Lung (tissue), 17 donors: ENCODE measurements at places on chromosomes 16 and 17. TPM values are rescaled to one million over a fixed set of nuclear protein-coding genes. Genes with fewer than 3 reads are reported as not detected.
A peak's percentile ranks its signal among the peaks of the same experiment; 100 is the strongest.

Gene HGS
- 128 TPM for total RNA-seq

Gene CLEC18C
- not detected for total RNA-seq

Gene TP53TG3B
- total RNA-seq: not detected

Gene ZG16
- 0.06 TPM for total RNA-seq

Gene TNK1
- total RNA-seq: 8.2 TPM

Gene ABCC11
- 1.3 TPM for total RNA-seq

DNA sequence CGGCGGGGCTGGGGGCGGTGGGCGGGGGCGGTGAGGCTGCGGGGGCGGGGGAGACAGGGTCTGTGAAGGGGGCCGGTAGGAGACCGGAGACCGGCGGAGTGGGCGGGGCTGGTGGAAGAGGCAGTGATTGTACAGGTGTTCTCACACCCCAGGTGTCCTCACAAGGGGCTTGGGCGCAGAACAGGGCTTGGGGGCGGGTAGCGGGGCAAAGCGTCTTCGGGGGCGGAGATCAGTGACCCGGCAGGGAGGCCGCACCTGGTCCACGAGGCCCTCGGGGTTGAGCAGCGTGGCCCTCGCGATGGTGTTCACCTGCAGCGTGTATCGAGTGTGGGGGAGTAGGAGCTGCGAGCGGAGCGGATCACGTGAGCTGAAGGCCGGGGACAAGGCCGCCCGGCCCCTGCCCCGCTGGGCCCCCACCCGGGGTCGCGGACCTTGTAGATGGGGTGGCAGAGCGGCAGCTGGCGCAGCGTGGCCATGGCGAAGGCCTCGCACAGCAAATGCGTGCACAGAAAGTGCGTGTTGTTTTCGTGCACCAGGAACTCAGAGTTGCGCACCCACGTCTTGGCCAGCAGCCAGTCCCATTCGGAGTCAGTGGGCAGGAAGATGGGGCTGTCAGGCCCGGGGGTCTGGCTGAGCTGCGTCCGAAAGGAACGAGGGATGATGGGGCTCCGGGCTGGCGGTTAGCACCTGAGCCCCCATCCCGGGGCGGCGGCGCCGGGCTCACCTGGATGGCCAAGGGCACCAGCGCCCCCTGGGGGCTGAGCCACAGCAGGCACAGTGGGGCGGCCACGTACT is 8.5 kb downstream of the ALOXE3 start:
- H3K27ac ChIP-seq: no peak overlapping the region
- peak; percentile 18 for DNase-seq
- H3K27me3 ChIP-seq: peaks cover 38% of the 10 kb centered on the region
- no peak overlapping the region for H3K4me3 ChIP-seq
- no peaks in the 10 kb centered on the region for H3K36me3 ChIP-seq
- H3K4me1 ChIP-seq: no peaks in the 10 kb centered on the region

GRCh38 chr16:73753931-73754330 is 542.7 kb upstream of the PSMD7 start:
- H3K36me3 ChIP-seq: no peaks in the 10 kb centered on the region
- H3K27ac ChIP-seq: no peak overlapping the region
- no peak overlapping the region for H3K4me3 ChIP-seq
- H3K4me1 ChIP-seq: no peaks in the 10 kb centered on the region
- no peaks in the 10 kb centered on the region for H3K27me3 ChIP-seq

DNA sequence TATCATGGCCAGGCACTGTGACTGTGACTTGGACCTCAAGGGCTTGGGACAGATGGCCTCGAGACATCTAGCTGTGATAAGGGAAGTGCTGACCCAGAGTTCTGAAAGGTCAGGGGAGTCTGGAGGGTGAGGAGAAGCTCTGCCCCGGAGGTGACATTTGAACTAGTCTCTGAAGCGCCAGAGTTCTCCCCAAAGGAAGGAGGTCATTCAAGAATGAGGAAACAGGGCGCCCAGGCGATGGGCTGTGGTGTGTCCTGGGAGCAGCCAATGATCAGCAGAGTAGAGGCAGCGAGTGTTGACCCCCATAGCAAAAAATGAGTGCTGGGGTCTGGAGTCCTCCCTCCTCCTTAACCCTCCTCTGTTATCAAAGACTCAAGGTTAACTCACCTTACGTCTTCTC is 4.9 kb downstream of the STARD3 start:
- no peak overlapping the region for H3K4me3 ChIP-seq
- peaks cover 2% of the 10 kb centered on the region for H3K36me3 ChIP-seq
- no peak for DNase-seq
- no peaks in the 10 kb centered on the region for H3K27me3 ChIP-seq

GRCh38 chr16:54277845-54278703 is 8.5 kb downstream of the IRX3 start:
- H3K36me3 ChIP-seq: no peaks in the 10 kb centered on the region
- DNase-seq: peak; percentile 60
- H3K27me3 ChIP-seq: peaks cover 3% of the 10 kb centered on the region
- peak overlapping the region; percentile 73 for H3K27ac ChIP-seq
- H3K4me1 ChIP-seq: peaks cover 17% of the 10 kb centered on the region
- H3K4me3 ChIP-seq: no peak overlapping the region

- H3K27me3 ChIP-seq: no peaks in the 10 kb centered on the region
- H3K4me1 ChIP-seq: no peaks in the 10 kb centered on the region
- H3K36me3 ChIP-seq: no peaks in the 10 kb centered on the region
Observed at GRCh38 chr17:58047376-58048150, 35.7 kb upstream of the DYNLL2 start.

GRCh38 chr16:11757671-11758545 is 15.3 kb upstream of the TXNDC11 start:
- no peak overlapping the region for H3K27ac ChIP-seq
- peaks cover 46% of the 10 kb centered on the region for H3K36me3 ChIP-seq
- DNase-seq: peak; percentile 23
- H3K4me1 ChIP-seq: peaks cover 2% of the 10 kb centered on the region
- H3K4me3 ChIP-seq: no peak overlapping the region

DNA sequence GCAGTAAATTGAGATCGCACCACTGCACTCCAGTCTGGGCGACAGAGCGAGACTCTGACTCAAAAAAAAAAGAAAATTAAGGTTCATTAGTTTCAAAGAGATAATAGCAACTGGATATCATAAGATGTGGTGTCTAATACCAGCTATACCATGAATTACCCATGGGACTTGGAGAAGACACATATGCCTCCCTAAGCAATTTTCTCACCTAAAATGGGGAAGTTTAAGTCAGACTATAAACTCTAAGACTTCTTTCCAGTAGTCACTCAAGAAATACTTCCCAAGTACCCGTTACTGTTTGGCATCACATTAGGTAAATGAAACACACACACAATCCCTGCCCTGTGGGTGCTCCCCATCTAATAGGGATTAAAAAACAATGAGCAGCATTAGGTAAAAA is 22.6 kb downstream of the SMURF2 start:
- no peaks in the 10 kb centered on the region for H3K27me3 ChIP-seq
- H3K4me1 ChIP-seq: no peaks in the 10 kb centered on the region
- no peak overlapping the region for H3K27ac ChIP-seq
- no peak for DNase-seq

DNA sequence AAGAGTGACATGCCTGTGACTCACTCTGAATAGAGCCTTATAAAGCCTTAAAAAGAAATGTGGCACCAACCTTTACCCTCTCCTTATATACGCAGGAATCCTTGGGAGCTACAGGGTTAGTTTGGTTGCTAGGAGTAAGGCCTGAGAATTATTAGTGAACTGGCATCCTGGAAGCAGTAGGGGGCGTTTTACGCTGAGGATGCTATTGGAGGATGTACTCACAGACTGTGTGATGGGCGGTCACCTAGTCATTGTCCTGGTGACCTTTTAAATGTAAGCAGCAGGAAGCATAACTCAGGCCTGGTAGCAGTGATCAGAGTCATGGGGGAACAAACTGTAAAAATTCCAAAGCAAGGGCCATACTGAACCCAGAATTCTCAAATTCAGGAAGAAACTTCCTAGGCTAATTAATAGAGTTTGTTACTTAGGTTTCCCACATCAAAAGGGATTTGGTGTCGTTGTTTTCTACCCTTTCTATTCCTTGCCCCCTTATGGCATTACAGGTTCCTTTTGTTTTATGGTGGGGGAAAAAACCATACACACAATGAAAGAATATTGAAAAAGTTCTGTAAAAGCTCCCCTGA is 153.8 kb downstream of the SNX11 start:
- H3K27ac ChIP-seq: no peak overlapping the region
- H3K4me3 ChIP-seq: no peak overlapping the region
- no peaks in the 10 kb centered on the region for H3K36me3 ChIP-seq
- no peaks in the 10 kb centered on the region for H3K4me1 ChIP-seq

GRCh38 chr16:49636608-49637007 is 219.3 kb downstream of the ZNF423 start:
- DNase-seq: no peak
- no peak overlapping the region for H3K4me3 ChIP-seq

DNA sequence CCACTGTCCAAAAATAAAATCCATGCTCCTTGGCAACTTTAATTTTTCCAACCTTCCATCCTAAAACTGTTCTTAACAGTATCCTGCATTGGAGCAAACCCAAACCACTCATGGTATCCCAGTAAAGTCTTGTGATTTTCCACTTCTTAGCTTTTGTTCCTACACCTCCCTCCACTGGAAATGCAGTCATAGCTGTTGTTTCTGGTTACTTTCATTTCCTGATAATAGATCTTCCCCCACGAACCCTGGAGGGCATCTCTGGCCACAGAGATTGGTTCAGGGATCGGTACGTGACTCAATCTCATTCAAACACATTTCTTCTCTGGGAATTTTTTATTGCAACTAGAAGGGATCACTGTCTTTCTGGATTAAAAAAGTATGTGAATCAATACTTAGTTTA is 276.0 kb downstream of the GRIN2A start:
- no peak overlapping the region for H3K4me3 ChIP-seq
- H3K4me1 ChIP-seq: no peaks in the 10 kb centered on the region
- no peak for DNase-seq

DNA sequence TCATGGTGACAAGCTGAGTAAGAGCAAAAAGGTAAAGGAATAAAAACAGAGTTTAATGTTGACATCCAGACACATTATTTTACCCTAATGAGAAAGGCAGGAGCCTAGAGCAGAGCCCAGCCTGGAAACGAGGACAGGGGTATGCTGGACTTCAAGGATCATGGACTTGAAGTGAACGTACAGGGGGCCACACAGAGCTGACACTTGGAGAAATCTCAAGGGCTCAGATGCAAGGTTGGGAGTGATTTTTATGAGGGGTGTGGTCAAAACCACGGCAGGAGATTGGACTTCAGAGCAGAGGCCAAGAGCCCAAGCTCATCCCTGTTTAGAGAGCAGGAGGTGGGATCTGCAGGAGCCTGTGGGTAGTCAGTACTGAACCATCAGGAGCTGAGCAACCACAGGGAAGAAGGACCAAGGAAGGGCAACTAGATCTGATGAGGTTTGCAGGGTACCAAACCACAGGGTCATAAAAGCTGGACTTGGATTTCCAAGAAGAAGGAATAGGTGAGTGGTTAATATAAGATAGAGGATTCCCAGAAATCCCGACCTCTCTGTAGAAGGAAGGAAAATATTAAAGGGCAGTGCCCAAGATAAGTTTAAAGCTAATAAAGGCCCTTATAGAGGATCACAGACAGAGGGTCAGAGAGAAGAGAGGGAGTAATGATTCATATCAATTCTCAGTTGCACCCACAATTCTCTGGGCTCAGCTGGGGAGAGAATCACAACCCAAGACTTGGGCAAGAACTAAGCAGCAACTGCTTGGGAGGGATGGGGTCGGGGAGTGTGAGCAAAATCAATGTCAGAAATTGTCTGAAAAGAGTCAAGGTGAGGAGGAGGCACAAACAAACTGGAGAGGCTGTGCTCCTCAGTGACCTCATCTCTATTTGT is 331.7 kb downstream of the SOX9 start:
- H3K4me3 ChIP-seq: no peak overlapping the region
- no peaks in the 10 kb centered on the region for H3K27me3 ChIP-seq
- H3K36me3 ChIP-seq: no peaks in the 10 kb centered on the region
- no peak overlapping the region for H3K27ac ChIP-seq
- no peak for DNase-seq
- no peaks in the 10 kb centered on the region for H3K4me1 ChIP-seq

DNA sequence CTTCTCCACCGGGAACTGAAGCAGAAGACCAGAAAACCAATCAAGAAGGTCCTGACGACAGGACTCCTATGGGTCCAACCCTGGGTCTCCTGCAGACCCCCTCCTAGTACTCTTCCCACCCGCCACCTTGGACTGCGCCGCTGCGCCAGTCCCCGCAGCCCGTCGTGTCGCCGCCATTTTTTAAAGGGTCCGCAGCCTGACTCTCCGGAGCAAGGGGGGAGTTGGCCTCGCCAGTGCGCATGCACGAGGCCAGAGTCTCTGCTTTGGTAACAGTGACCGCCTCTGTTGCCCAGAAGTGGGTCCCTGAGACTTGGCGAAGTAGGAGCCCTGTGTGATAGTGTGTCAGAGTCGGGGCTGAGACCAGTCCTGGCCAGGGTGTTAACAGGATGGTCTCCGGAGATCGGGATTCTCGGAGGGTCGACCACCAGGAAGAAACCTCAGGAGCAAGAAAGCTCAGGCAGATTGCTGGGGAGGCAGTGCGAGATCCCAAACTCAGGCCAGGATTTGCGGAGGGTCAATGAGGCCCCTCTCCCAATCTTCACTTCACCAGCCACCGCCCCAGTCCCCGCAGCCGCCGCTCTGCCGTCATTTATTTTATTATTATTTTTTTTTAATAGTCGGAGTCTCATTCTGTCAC is 612.5 kb downstream of the KCNJ18 start:
- no peak for DNase-seq
- no peaks in the 10 kb centered on the region for H3K36me3 ChIP-seq
- no peak overlapping the region for H3K4me3 ChIP-seq

DNA sequence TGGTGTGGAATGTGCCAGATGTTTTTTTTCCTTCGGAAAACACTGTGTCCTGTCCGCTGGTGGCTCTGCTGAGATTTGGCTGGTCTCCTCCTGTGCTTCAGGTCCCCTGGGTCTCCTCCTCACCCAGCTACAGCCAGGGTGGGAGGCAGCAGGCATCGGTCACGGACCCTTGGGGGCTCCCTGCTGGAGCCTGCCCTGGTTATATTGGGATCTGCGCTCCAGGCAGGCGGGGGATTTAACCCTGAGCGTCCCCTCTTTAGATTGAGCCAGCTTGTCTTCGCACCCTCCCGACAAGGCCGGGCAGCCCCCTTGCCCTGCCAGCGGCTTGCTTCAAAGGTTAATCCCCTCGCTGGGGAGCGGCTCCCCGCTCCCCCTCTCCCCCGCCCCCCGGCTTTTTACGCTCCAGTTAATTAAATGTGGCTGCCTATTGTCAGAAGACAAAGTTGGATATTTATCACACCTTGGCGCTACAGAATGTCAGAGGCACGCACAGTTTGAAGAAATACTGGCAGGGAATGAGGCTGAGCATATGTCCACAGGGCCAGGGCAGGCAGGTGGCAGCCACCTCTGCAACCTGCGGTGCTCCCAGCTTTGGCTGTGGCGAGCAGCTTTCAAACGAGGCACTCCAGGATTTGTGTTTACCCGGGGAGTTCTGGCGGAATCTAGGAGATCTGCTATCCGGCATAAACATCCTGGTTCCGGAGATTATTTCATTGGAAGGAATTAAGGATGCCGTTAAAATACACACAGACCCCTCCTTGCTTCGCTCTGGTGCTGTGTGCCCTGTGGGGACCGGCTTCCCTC is 38.2 kb upstream of the GSE1 start:
- no peaks in the 10 kb centered on the region for H3K27me3 ChIP-seq
- H3K27ac ChIP-seq: no peak overlapping the region
- H3K4me1 ChIP-seq: peaks cover 50% of the 10 kb centered on the region
- DNase-seq: peak; percentile 73
- no peak overlapping the region for H3K4me3 ChIP-seq
